NCI-H1694 treated with DMSO at 0.1 percent for 48 hours (cell line): ENCODE measurements at places on chromosomes 1 and 21.
A peak's percentile ranks its signal among the peaks of the same experiment; 100 is the strongest.

DNA sequence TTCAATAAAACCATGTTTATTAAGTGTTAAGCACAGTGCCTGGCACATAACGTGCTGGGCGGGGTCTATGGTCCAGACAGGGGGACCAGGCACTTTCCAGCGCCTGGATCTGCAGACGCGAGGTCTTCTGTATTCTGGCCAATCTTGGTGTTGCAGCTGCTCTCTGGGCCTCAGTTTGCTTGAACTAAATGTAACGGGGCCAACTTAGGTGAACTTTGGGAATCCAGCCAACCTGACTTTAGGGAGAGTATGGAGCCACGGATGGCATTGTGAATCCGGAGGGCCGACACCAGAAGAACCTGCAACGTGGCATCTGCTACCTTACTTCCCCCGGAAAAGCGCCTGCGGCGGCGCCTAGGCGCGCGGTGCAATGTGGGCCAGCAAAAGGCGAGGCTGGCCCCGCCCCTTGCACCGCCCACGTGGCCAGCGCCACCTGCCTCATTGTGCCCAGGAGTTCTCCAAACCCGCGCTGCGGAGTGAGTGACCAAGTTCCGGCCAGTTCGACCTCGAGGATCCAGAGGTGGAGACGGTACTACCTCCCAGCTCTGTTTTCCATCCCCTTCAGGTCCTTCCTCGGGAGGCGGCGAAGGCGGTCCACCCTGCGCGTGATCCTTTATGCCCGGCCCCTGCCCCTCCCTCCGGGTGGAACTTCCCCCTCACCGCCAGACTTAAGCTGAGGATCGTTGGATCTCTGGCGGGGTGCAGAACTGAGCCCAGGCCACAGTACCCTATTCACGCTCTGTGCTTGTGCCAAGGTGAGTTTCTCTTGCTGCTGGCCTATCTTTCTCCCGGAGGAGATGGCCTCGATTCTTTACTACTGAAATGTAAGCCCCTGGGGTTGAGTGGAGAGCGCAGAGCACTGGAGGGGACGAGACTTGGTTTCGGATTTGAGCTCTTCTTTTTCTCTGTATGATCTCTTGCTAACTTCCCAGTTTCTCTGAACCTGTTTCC, at the start of gene AKR1A1:
TSS of gene AKR1A1 (plus strand) at position 426 of the 951 bp plus-strand sequence. CDS start 10,969 bp downstream, outside the sequence.
- DNase-seq, result peak; percentile 92

DNA sequence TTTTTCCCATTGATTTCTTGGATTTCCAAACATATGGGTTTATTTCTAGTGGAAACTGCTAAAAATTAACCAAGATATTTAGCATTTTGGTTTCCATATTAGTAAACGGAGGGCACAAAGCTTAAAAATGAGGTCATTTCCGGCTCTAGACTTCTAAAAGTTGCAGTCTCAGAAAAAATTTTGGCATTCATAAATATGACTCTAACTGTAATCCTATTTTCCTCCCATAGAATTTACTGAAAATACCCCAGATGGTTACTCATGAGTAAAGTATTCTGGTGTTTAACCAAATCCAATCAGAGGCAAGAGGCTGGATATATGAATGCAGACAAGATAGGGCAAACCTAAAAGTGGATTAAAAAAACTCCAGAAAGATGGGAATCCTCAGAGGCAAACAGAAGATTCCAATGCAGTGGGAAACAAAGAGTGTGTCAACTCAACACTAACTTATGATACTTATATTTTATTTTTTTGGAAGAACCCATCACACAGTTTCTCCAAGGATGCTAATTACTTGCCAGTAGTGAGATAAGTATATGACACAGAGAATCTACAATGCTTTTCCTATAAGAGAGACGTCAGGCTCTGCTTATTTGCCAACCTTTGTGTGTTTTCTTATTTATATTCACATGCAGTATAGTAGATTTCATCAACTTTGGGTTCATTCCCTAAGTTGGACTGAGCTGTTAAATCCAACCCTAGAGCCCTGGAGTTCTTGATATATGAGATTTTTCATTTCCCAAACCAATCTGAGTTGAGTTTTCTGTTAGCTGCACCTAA, 90.1 kb upstream of the BCL10 start:
- no peak for DNase-seq

DNA sequence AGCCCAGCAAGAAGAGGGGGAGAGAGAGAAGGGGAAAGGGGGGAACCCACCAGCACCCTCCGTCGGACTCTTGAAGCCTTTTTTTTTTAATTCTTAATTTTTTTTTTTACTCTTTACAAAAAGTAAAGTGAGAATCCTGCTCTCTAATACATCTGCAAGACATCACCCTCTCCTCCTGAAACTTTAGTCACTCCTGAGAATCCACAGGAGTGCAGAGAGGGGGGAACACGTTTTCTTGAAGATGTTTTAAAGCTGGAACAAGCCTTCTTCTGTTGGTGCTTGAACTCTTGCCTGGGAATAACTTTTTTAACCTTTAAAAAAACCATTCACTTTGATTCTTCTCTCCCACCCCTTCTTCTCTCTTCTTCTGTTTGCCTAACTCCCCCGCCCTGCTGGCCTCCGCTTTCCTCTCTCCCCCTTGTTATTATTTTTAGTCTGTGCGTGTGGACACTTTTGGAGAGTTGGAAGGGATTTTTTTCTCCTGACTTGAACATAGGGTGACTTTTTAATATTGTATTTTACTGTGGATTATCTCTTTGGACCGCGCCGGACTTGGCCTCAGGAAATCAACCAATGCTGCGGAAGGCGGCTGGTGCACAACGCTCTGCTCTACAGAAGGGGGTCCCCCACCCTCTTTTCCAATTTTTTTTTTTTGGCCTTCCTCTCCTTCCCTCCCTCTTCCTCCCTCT, 383 bp upstream of the PRRX1 start:
- DNase-seq, result no peak

DNA sequence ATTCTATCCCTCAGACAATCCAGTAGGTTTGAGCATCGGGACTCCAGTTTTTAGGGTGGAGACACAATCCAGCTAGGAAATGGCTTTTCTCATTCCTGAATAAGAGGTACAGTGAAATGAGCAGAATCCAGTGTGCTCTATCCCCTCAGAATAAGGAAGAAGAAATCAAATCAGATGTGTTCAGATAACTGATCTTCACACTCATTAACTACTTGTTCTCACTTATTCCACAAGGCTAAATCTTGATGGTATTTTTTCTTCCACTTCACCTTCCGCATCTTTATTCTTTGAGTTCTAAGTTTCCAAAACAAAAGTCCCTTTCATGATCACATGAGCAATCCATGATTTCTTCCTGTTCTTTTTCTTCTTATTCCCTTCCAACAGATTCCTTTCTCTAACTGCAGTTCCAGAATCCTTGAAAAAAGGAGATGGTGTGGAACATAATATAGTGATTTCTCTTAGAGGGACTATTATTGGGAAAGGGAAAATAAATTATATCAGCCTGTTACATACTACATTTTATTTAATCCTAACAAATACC, 1.7 kb downstream of the SYT11 start:
- peak; percentile 45 for DNase-seq

DNA sequence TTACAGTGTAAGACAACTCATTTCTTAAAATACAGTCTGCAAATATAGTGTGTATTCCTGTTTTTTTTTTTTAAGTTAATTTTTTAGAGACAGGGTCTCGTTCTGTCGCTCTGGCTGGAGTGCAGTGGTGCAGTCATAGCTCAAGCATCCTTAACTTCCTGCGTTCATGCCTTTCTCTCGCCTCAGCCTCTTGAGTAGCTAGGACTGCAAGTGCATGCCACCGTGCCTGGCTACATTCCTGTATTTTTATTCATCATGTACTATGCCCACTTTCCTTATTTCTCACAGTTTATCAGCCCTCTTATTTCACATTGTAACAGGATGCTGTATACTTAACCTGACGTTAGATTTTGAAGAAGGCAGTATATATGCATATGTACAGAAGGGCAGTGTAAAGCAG, 26.7 kb downstream of the MIER1 start:
- no peak for DNase-seq

- no peak for DNase-seq
These were observed 28.7 kb downstream of the RIMS3 start for GRCh38 chr1:40636777-40637176.

- peak; percentile 56 for DNase-seq
These were observed 111.5 kb downstream of the SEC16B start for GRCh38 chr1:177858332-177858821.

DNA sequence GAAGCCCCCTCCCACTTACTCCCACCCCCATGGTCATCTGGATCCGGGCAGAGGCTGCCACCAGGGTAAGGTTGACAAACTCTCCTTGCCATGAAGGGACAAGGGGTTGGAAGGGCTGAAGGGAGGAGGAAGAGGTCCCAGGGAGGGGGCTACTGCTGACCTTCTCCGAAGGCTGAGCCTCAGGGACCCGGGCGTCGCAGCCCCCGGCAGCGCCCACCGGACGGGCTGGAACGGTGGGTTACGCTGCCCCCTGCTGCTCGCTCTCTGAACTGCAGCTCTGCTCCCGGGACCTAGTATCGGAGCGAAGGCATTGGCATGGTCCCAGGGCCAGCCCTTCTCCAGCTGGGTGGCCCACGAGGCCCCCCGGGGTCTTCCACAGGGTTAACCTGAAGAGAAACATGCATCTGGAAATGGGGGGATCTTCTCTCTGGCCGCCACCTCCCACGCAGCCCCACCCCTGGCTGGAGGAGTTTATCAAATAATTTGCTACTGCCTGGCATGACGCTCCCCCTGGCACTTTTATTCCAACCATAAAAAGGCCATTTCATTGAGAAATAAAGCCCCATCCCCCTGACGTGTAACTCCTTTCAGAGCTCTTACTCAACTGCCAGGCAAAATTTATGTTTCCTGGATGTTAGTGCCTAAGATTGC, 70.4 kb upstream of the TARDBP start:
- peak; percentile 27 for DNase-seq

- no peak for DNase-seq
These were observed 302.7 kb downstream of the DUSP10 start for GRCh38 chr1:221439008-221439746.

- DNase-seq, result peak; percentile 8
These were observed 3.2 kb upstream of the CCNL2 start for GRCh38 chr1:1402072-1402900.

GRCh38 chr1:220139966-220140365, 46.0 kb downstream of the IARS2 start:
- DNase-seq, result no peak

DNA sequence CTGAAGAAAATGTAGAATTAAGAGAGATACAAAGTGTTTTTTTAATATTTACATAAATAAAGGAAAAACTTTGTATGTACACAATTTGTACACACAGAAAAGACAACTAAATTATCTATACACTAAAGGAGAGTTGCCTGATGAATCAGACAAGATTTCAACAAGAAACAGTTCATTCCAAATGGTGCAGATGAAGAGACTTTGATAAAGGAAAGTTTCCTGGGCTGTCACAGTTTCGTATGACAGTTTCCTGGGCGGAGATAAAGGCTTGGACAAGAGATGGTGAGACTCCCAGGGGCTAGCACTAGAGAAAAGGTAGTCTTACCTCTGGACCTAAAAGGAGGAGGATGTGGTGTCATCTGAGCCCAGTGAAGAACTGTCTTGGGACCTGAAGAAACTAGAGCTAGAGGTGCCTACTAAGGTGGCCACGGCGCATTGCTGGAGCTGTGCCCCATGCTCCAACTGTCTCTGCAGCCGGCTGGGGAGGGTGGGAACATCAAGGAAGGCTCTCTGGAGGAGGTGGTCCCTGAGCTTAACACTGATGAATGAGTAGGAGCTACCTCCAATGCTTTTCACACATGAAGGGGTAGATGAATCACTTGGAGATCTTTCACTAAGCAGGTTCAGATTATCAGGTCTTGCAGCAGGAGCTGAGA, 32.2 kb downstream of the ETS2 start:
- no peak for DNase-seq

- no peak for DNase-seq
These were observed 88.6 kb upstream of the SLC35F3 start for GRCh38 chr1:233815865-233816264.

- DNase-seq, result no peak
These were observed 304.3 kb downstream of the MATN1 start for GRCh38 chr1:30418939-30419720.

GRCh38 chr1:17633654-17634053, 94.2 kb downstream of the ARHGEF10L start:
- DNase-seq, result no peak

GRCh38 chr1:89584211-89584610, 48.7 kb upstream of the LRRC8C start:
- DNase-seq, result no peak

GRCh38 chr21:15682186-15682895, 47.4 kb upstream of the USP25 start:
- no peak for DNase-seq

GRCh38 chr21:33751120-33751519, 108.8 kb downstream of the ITSN1 start:
- DNase-seq, result no peak

GRCh38 chr1:100234432-100234831, 15.2 kb downstream of the DBT start:
- DNase-seq, result no peak

DNA sequence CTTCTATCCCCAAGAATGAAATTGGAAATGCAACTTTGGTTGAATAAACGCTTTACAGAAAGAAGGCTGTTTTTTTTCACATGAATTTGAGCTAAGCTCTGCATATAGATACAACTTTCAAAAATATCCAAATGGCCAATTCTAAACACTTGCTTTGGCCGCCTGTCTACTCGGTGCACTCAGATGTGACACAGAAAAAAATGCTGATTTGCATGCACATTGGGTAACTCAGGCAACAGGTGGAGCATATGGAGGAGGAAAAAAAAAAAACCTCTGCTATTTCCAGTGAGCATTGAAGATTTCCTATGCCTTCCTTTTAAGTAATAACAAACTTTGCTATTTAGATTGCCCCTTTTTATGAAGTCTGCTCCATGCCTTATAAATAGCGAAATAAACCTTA, 262.5 kb downstream of the GRIK1 start:
- DNase-seq, result no peak

- no peak for DNase-seq
These were observed 206.9 kb downstream of the MATN1 start for GRCh38 chr1:30516485-30516858.

DNA sequence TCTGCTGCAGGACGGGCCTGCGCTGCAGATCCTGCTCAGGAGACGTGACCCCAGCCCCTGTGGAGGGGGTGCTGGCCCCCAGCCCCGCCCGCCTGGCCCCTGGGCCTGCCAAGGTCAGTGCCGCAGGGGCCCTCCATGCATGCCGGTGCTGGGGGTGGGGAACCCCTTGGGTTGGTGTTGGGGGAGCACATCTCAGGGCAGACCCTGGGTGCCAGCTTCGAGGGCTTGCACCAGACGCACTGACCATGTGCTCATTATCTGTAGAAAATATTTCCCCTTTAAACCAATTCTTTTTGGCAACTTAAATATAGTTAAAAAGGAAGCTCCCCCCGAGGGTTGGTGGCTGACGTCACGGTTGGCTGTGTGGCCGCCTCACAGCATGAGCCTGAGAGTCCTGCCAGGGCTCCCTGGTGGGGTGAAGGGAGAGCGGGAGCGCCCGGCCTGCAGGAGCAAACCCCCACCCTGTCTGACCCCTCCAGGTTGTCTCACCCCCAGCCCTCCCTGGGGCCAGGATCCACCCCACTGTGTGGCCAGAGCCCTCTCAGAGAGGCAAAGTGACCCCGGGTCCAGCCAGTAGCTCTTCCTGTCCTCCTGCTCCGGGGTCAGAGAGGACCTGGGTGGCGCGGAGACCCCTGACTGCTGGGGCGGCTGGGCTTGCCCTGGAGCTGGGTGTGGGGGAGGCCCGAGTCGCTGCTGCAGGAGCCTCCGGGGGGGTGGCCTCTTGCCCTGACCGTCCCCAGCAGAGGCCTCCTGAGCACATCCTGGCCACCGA, 5.3 kb upstream of the PFKL start:
- no peak for DNase-seq

- no peak for DNase-seq
These were observed 57.9 kb upstream of the QSOX1 start for GRCh38 chr1:180096584-180097325.
